ENCODE measurements at places on chromosomes 3 and 15. TPM values are rescaled to one million over a fixed set of nuclear protein-coding genes. Genes with fewer than 3 reads are reported as not detected.

The LMOD3 gene
- 8.9 TPM for total RNA-seq

The HYAL1 gene
- 1.1 TPM for total RNA-seq

The IQCF5 gene
- not detected for total RNA-seq

The CHL1 gene
- 19.8 TPM for total RNA-seq

The MOBP gene
- total RNA-seq = 0.10 TPM
